ENCODE measurements at places on chromosomes 2 and 18.

DNA sequence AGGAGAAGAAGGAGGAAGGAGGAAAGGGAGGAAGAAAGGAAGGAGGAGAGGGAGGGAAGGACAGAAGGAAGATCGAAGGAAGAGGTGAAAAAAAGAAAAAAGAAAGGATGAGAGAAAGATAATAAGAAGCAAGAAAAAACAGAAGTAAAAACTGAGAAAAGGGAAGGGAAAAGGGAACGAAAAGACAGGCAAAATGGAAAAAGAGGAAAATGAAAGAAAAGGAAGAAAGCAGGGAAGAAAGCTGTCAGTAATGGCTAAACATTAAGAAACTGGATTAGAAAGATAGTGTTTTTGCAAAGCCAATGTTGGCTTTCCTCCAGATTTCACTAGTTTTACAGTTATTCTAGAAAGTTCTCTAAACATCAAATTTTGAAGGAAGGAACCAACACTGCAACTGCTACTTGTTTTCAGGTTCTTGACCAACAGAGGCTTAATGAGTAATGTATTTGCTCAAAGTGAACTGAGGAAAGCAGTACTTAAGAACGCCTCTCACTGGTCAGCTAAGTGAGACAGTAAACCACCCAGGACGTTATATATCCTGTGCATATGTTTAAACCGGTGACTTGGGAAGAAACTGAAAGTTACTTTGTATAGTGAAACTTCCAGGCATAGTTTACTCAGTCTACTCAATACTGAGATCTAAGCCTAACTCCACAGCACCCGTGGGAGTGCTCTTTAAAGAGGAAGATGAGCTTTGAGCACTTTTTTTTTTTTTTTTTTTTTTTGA, 286.2 kb upstream of the TRIB2 start:
- DNase-seq: no peak

- DNase-seq: no peak
Observed at GRCh38 chr2:149613704-149614103, 26.1 kb upstream of the MMADHC start.

GRCh38 chr2:98664323-98664722, 55.9 kb downstream of the UNC50 start:
- DNase-seq: no peak

DNA sequence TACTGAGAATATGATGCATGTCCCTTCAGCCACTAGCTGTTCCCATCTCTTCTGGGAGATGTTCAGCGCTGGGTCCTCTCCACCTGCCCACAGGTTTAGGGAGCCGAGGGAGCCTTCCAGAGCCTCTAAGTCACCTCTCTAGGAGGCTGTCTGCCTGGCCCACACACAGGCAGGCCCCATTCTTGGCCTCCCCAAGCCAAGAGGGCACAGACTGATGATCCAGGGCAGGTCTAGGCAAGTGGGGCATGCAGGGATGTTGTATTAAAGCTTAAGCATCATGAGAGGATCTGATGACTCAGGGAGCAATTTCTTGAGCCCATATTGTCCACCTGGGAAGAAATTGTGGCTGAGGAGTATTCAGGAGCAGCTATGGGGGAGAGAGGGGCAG, 19.9 kb downstream of the TMSB10 start:
- no peak for DNase-seq

- no peak for DNase-seq
Observed at GRCh38 chr18:3481696-3482210, 31.8 kb downstream of the TGIF1 start.

DNA sequence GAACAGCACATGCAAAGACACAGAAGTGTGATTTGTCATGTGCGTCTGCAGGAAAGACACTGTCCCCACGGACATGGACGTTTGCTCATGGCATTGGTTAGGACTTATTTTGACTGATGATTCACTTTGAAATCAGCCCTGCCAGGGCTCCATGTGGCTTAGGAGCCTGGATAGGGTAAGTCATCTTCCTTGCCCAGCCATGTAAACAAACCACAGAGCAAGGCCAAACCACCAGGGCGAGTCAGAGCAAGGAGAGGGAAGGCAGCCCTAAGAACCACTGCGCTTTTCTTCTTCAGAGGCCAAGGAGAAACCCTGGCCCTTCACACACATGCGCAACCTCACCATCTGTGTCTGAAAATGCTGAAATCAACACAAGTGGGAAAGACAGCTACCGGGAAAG, 88.8 kb downstream of the GFPT1 start:
- DNase-seq: no peak

GRCh38 chr2:106890606-106891005, 4.6 kb upstream of the ST6GAL2 start:
- no peak for DNase-seq

DNA sequence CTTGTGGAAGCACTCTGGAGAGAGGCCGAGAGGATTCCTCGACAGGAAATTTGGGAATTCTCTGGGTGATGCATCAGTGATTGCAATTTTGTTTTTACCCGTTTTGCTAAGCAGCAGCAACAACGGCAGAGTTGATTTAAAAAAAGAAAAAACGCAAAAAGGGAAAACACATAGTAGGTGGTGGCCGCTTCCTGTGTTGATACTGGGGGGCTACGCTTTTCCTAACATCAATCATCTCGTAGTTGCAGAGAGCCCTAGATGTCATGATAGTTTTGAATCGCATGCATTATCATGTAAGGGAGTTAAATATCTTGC, 271 bp upstream of the RBM43 start:
- no peak for DNase-seq
